ENCODE measurements at places on chromosomes 16 and 17.

- no peak for DNase-seq
Observed at GRCh38 chr16:55668340-55669281, 12.8 kb downstream of the SLC6A2 start.

- DNase-seq: peak; percentile 77
Observed at GRCh38 chr17:1643293-1643998, 2.1 kb downstream of the SCARF1 start.

GRCh38 chr17:73316919-73317505 is 5.2 kb upstream of the CDC42EP4 start:
- DNase-seq: no peak

- no peak for DNase-seq
Observed at GRCh38 chr17:41103896-41104295, 1.3 kb upstream of the KRTAP4-9 start.

DNA sequence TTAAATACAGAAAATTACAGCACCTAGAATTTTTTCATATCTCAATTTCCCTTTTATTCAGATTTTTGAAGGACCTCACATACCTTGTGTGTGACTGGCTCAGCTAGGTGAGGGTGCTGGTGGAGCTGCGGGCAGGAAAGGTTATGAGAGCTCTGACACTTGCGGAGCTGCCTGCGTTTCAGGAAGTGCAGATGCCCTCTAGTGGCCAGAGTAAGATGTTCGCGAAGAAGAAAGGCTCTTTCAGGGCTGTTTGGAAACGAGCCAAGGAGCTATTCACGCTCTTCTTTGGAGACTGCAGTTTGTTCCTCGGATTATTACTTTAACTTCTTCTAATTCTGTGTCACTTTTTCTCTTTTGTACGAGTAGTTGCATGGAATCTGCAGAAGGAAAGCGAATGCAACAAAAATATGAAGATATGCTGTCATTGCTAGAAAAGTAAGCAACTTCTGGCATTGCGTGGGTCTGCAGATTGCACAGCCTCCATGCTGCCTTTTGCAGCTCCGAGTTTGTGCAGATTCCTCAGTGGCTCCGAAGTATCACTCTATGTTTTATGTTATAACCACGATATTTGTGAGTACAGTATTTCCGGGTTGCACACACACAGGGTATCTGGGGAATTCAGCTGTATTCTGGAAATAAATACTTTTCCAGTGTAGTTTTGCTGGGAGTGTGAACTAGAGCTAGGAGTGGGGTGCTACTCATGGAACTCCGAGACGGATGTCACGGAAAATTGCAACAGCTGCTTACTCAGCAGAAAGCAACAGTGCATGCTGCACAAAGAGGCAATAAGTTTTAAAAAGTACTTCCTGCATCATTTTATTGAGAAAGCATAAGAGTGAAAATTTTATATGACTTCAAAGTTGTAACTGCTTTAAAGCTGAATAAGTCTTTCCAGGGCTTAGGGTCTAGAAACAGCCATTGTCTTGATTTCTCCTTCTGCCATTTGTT is 46.3 kb downstream of the DNAH9 start:
- DNase-seq: peak; percentile 7

- DNase-seq: no peak
Observed at GRCh38 chr17:39352986-39353385, 48.4 kb downstream of the FBXL20 start.

DNA sequence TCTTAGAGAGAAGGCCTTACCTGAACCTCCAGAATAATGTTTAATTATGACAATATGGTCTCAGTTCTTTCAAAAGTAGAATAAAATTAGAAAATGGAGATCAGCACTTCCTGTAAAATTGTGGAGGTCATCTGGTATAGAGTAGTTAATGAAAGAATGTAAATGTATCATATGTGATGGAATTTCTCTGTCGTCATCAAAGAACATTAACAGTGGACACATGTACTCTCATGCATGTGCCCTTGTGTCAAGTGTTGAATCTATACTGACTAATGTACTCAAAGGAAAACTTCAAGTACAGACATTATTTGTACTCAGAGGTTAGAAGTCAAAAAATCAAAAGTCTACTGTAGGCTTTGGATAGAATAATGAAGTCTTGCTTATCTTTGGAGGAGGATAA is 129.2 kb upstream of the MYOCD start:
- no peak for DNase-seq

GRCh38 chr17:67759355-67760171 is 41.8 kb downstream of the NOL11 start:
- no peak for DNase-seq

- no peak for DNase-seq
Observed at GRCh38 chr17:40791787-40792436, 7.8 kb downstream of the KRT28 start.

DNA sequence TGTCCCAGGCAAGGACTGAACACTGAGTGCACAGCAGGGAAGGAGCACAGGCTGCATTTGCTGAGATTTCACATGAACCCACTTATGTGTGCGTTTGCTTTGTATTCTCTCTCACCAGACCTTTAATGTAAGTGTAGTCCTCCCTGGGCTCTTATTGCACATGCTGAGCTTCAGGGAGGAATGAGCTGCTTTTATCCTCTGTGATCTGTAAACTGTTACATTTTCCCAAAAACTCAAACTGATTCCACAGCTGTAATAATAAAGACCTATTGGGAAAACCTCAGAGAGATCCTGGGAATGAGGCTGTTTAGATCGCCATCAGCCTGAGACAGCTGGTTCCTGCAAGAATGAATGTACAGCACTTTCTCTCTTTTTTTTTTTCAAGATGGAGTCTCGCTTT is 53.6 kb upstream of the ADORA2B start:
- no peak for DNase-seq

DNA sequence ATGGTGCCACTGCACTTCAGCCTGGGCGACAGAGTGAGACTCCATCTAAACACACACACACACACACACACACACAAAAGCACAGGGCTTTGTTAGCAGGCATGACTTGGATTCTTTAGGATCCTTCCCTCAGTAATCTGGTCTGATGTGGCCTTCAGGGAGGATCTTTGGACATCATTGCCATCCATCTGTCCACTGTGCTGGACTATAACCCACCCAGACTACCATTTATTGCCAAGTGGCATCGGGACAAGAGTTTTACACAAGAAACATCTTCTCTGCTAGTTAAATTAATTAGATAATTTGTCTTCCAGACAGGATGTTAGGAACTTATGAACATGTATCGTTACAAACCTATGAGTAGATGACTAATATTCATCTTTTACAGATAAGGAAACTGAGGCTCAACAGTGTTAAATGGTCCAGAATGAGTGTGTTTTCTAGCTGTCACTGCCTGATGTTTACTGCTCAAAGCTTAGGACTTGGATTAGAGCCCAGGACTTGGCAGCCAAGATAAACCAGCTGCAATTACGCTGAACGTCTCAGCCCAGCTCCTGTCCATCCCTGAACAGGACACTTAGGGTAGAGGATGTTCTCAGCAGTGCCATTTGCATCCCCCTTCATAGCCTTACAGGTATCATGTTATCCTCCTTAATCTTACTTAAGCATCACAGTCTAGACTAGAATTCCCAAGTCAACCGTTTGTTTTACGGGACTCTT is 285.8 kb downstream of the WWOX start:
- DNase-seq: no peak

GRCh38 chr16:57621521-57622271 is 6.7 kb upstream of the ADGRG1 start:
- no peak for DNase-seq

DNA sequence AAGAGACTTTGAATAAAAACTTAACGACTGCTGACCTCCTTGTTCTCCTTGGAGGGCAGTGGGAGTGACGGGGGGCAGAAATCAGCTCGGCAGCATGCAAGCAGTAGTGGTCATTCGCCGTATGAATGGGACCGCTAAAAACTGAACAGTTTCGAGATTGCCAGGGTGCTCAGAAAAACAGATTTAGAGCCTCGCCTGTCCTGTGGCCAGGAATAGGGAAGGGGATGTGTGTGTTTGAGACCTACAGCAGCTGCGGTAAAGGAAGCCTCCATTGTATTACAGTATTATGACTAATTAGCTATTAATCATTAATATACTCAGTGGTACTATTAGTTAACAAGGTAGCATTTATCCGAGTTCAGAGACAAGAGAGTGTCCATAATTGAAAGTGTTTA is 670 bp upstream of the ZNF652 start:
- DNase-seq: no peak

- peak; percentile 34 for DNase-seq
Observed at GRCh38 chr17:68310152-68310551, 18.9 kb downstream of the ARSG start.

GRCh38 chr17:47295037-47295873 is 28.5 kb upstream of the EFCAB13 start:
- no peak for DNase-seq

- DNase-seq: no peak
Observed at GRCh38 chr16:14362774-14363371, 267.2 kb downstream of the PARN start.

DNA sequence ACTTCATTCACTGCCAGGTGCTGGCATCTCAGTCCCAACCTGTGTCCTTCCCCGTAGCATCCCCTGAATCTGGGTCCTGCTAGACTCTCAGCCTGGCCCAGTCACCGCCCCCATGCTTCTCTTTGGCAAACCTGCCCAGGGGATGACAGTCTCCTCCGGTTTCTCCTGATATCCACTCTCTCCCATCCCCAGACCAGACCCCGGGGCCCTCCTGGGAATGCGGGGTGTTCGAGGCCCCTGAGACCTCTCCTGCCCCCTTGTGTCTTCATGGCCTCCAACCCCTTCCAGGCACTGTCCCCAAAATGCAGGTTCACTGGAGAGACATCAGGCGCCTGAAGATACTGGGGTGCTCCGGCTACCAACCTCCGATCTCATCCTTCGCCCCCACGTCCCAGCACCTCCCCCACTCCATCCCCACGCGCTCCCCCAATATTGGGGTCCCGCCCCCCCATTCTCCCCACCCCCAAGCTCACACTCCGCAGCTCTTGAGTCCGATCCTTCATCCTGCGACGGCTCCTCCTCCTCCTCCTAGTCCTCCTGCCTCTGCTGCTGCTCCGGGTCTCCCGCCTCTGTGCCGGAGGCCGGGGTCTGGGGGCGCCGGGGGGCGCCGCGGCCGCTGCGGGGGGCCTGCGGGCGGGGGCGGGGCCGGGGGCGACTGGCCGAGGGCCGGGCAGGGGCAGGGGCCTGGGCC is 399 bp downstream of the STX1B start:
- no peak for DNase-seq

GRCh38 chr17:31309556-31309955 is 4.3 kb downstream of the EVI2B start:
- no peak for DNase-seq

DNA sequence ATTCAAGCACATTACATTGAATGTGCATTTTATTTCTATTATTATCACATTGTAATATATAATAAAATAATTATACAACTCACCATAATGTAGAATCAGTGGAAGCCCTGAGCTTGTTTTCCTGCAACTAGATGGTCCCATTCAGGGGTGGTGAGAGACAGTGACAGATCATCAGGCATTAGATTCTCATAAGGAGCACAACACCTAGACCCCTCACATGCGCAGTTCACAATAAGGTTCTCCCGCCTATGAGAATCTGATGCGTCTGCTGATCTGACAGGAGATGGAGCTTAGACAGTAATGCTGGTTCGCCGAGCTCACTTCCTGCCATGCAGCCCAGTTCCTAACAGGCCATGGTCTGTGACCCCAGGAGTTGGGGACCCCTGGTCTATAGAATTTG is 96.7 kb upstream of the RBBP6 start:
- DNase-seq: no peak

- DNase-seq: no peak
Observed at GRCh38 chr16:11986521-11987057, 10.1 kb downstream of the SNX29 start.

DNA sequence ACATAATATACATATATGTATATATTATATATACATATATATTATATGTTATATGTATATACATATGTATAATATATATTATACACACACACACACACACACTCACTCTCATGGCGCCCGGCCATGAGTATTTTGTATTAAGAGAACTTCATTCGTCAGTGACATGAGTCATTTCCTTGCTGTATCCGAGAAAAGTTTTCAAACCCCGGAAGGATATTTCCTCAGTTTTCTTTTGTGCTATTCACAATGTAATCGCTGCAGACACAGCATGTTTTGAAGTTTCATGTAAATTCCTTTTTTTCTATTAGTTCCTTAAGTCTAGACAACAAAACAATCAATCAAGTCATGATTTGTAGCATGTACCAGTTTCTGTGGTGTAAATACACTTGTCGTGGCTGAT is 33.3 kb downstream of the OR1D5 start:
- no peak for DNase-seq

DNA sequence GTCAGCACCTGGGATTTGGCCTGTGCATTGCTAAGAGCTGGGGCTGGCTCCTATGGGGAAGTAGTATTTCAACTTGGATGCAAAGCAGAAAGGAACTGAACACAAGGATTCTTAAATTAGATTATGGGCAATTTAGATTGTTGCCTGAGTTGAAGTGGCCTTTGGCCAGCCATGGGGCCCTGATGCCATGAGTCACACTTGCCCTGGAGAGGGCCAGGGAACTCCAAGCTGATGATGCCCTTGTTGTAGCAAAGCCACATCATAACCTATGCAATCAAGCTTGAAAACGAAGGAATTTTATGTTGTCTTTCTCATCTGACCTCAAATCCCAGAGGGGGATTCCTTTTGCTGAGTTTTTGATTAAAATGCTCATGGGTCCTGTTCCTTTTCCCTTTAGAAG is 3.9 kb upstream of the SPATA32 start:
- DNase-seq: no peak

DNA sequence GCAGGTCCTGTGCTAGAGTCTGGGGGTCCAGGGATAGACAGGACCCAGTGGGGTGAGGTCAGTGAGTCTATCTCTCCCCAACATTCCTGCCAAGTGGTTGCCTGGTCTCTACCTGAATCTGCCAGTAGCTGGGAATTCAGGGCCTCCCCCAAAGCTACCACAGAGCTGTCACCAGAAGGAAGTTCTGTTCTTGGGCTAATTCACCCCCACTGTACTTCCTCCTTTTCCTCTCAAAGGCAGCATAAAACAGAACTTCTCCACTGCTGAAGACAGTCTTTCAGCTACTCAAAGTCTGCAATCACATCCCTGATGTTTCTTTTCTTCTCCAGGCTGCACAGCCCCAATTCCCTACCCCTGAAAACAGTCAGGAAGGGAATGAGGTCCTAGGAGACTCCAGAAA is 8.7 kb downstream of the CAMTA2 start:
- no peak for DNase-seq

GRCh38 chr17:17150448-17150800 is 55.7 kb downstream of the PLD6 start:
- no peak for DNase-seq

DNA sequence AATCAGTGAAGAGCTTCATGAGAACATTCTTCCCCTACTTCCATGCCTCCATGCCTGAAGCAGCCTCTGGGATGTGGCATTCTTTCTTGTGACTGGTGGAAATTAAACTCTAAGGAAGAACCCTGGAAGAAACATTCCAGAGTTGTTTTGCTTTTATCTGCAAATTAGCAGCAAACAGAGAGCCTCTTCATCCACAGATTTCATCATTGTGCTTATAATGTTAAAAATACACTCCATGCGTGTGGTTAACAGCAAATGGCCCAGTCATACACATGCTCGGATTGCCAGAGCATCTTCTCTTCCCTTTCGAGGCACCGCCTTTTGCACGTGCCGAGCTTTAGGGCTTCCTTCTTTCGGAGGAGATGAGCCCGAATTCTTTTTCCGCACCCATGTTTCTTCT is 411.3 kb downstream of the SNX29 start:
- no peak for DNase-seq
